ENCODE measurements at places on chromosomes 1 and 21.

DNA sequence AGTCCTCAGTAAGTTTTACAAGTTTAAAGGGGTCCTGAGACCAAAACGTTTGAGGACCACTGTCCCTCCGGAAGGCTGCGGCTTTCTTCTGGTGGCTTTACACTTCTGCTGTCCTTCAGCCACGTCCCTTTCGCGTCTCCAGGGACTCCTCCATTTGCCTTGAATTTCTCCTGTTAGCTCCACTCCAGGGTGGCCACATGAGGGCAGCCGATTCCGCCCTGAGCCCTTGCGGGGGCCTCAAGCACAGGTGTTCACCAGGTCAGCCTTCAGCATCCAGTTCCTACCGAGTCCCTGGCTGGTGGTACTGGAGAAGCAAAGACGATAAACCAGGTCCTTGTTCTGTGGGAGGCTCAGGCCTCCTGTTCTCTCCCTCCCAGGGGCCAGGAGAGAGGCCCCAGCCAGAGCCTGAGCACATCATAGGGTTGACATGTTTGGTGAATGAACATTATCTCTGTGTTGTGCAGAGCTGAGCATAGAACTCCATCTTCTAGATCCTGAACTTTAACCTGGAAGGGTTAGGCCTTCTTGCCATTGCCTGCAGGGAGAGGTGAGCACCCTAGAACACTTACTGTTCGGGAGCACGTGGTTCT is 27.4 kb upstream of the COQ8A start:
- peak; percentile 13 for DNase-seq

- no peak for DNase-seq
These were observed 48.6 kb downstream of the INTS7 start for GRCh38 chr1:211986628-211987254.

DNA sequence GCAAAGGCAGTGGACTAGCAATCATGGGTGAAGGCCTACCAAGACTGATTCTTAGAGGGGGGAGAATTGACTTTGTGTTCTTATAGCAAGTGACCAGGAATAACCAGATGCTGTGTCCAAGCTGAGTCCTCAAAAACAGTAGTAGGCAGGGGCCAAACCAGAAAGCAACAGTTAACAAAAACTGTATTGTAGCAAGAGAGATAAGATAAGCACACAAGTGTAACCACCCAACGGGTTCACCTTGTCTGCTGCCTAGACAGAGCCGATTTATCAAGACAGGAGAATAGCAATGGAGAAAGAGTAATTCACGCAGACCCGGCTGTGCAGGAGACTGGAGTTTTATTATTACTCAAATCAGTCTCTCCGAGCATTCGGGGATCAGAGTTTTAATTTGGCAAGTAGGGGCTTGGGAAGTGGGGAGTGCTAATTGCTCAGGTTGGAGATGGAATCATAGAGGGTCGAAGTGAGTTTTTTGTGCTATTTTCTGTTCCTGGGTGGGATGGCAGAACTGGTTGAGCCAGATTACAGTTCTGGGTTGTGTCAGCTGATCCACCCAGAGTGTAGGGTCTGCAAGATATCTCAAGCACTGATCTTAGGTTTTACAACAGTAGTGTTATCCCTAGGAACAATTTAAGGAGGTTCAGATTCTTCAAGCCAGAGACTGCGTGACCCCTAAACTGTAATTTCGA is 8.3 kb upstream of the CSRP1 start:
- DNase-seq: no peak

GRCh38 chr1:67170751-67171573 is 4.7 kb downstream of the IL23R start:
- no peak for DNase-seq

DNA sequence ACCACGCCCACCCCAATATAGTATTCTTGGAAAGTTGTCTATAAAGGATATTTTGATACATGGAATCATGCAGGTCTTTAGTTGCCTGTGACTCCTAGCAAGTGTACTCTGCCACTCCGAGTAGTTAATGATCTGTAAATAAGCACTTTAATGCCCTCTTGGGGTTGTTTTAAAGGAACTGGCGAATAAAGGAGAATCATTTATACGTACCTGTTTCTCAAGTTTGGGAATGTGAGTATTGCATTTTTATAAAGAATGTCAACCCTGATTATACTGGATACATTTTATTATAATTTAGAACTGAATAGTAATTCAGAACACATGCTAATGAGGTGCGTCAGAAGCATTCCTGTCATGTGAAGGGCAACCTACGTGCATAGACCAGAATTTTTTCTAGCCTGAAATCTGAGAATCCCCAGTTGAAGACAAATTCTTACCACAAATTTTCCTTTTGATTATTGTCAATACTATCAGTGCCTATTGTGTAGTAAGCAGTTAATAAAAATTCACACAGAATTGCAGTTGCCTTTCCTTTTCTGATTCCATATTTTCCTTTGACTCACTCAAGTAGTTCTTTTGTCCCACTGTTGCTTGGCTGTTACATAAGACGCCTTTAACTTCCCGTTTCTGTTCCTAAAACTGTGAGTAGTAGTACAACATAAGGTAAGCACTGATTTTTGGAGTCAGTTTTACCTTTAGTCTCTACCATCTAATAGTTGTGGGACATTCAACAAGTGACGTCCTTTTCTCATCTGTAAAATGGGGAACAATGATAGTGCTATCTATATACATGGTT is 5.1 kb downstream of the AHCYL1 start:
- DNase-seq: no peak

GRCh38 chr1:7489586-7489985 is 281.5 kb upstream of the VAMP3 start:
- DNase-seq: no peak

Data from urothelium cell line (cell line).